ENCODE measurements at places on chromosomes 12 and 14.
A peak's percentile ranks its signal among the peaks of the same experiment; 100 is the strongest.

- no peaks in the 10 kb centered on the region for H3K4me1 ChIP-seq
- H3K27me3 ChIP-seq: no peaks in the 10 kb centered on the region
- no peak overlapping the region for H3K27ac ChIP-seq
Observed at GRCh38 chr14:94328196-94328595, 5.1 kb upstream of the SERPINA6 start.

- no peak overlapping the region for H3K27ac ChIP-seq
- H3K4me1 ChIP-seq: peaks cover 9% of the 10 kb centered on the region
- no peak overlapping the region for H3K4me3 ChIP-seq
Observed at GRCh38 chr14:60925286-60925685, 55.6 kb downstream of the TRMT5 start.

DNA sequence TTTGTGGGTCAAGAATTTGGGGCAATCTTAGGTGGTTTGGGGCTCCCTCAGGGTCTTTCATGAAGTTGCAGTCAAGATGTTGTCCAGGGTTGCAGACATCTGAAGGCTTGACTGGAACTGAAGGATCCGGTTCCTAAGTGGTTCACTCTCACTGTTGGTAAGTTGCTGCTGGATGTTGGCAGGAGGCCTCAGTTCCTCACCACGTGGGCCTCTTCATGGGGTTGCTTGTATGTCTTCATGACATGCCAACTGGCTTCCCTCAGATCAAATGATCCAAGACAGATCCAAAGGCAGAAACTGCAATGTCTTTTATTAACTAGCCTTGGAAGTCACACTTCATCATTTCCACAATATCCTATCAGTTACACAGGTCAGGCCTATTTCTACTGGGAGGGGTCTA lies 49.2 kb downstream of the ARF6 start:
- H3K27ac ChIP-seq: no peak overlapping the region
- no peak overlapping the region for H3K4me3 ChIP-seq
- no peaks in the 10 kb centered on the region for H3K36me3 ChIP-seq
- no peaks in the 10 kb centered on the region for H3K27me3 ChIP-seq
- peaks cover 23% of the 10 kb centered on the region for H3K4me1 ChIP-seq

GRCh38 chr12:95633732-95634465 lies 82.6 kb upstream of the USP44 start:
- H3K4me3 ChIP-seq: no peak overlapping the region
- H3K27ac ChIP-seq: peak overlapping the region; percentile 98
- DNase-seq: no peak
- no peaks in the 10 kb centered on the region for H3K36me3 ChIP-seq
- H3K4me1 ChIP-seq: peaks cover 41% of the 10 kb centered on the region

- no peaks in the 10 kb centered on the region for H3K36me3 ChIP-seq
- H3K4me3 ChIP-seq: no peak overlapping the region
- peaks cover 19% of the 10 kb centered on the region for H3K4me1 ChIP-seq
- no peaks in the 10 kb centered on the region for H3K27me3 ChIP-seq
- H3K27ac ChIP-seq: no peak overlapping the region
- no peak for DNase-seq
Observed at GRCh38 chr12:94597268-94597667, 53.1 kb downstream of the TMCC3 start.

Data from RWPE2 (cell line).